Activated naive CD8-positive, alpha-beta T cell treated with anti-CD3 and anti-CD28 coated beads, Interleukin-2, amount 50 U/mL, for 16 hours (primary cell): ENCODE measurements at places on chromosomes 6 and 20.

DNA sequence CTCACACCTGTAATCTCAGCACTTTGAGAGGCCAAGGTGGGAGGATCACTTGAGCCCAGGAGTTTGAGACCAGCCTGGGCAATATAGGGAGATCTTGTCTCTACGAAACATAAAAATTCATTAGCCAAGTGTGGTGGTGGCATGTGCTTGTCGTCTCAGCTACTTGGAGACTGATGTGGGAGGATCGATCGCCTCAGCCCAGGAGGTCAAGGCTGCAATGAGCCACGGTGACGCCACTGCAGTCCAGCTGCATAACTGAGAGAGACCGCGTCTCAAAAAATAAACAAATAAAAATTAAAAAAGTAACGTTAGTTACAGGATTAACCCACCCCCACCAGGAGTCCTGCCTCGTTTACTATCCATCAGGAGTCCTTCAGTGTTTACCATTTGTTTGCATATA, 345.1 kb downstream of the BTBD3 start:
- no peak for DNase-seq

GRCh38 chr6:89966228-89966544, 71.9 kb downstream of the GJA10 start:
- no peak for DNase-seq

- DNase-seq: no peak
Measured at GRCh38 chr20:56735084-56735642, 106.1 kb downstream of the TFAP2C start.

- no peak for DNase-seq
Measured at GRCh38 chr20:43914311-43915210, at the start of gene TOX2. Gene TOX2, plus strand, starts transcription at chr20:43914852. Its CDS starts 40 bp downstream, at chr20:43914892.

GRCh38 chr6:92469186-92469828, 950.1 kb downstream of the EPHA7 start:
- DNase-seq: no peak

GRCh38 chr6:26121141-26122004, 34.1 kb downstream of the HFE start:
- DNase-seq: no peak

GRCh38 chr6:16676376-16676775, 84.9 kb downstream of the ATXN1 start:
- DNase-seq: no peak

- DNase-seq: no peak
Measured at GRCh38 chr6:160510199-160510598, 153.9 kb downstream of the LPA start.

- no peak for DNase-seq
Measured at GRCh38 chr20:48826883-48827771, 672 bp downstream of the PREX1 start.

DNA sequence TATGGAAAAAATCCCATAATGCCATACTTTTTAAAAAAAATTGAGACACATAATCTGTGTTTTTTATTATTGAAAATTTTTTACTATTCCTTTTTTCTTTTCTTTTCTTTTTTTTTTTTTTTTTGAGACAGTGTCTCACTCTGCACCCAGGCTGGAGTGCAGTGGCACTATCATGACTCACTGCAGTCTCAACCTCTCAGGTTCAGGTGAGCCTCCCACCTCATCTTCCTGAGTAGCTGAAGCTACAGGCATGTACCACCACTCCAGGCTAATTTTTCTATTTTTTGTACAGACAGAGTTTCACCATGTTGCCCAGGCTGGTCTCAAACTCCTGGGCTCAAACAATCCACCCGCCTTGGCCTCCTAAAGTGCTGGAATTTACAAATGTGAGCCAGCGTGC, 100.4 kb downstream of the AFG1L start:
- DNase-seq: no peak

DNA sequence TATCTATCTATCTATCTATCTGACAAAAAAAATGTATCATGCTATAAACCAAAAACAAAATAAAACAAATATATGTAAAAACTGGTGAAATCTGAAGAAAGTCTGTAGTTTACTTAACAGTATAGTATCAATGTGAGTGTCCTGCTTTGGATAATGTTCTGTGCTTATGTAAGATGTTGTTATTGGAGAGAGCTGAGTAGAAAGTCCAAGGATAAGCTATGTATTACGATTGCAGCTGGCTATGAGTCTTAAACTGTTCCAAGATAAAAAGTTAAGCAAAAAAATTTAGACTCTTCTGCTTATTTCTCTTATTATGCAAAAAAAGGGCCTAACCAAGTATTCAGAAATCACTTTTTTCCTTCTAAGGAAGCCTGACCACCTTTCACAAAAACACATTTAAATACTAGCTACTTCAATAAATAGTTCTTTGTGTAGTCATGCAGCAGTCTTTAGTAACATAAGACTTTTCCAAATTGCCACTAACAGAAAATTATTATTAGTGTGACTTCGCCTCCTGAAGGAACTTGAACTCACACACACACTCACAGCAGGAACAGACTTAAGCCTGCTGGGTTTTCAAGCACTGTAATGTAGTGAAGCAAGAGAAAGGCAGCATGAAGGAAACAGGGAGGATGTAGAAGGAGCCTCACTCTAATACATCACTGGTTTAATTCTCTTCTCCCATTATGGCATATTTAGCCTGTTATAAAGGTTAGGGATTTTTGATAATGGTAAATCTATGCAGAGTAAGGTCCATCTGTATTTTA, 265.8 kb upstream of the GJE1 start:
- no peak for DNase-seq

DNA sequence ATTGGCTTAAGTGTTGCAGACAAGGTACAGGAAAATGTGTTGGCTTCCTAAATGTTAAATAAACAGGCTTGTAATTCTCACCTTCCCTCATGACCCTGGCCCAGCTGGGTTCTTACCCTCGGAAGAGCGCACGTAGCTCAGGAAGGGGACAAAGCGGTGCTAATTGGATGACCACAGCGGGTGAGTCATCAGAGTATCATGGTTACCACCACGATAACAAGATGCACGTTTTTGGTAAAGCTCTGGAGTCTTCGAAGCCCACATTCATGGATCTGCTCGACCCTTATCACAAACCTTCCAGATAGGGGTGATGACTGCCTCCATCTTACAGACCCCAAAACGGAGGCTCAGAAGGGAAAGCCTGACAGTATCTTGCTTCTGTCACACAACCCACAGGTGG, 32.8 kb downstream of the APCDD1L start:
- no peak for DNase-seq

DNA sequence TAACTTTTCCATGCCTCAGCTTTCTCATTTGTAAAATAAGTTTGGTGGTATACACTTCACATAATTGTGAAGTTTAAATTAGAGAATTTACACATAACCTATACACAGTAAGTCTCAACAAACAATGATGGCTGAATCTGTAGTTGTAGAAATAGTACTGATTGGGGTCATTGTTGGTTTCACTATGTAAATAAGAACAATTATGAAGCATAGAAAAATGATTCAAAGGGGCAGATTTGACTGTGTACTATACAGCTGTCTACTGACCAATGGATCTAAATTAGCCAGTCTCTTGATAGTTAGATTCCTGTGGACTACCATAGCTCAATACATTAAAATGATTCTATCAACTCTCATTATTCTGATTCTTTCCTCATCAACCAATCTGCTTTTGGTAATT, 181.1 kb upstream of the STXBP5 start:
- DNase-seq: no peak

- DNase-seq: no peak
Measured at GRCh38 chr6:108330806-108331205, 36.0 kb downstream of the AFG1L start.

DNA sequence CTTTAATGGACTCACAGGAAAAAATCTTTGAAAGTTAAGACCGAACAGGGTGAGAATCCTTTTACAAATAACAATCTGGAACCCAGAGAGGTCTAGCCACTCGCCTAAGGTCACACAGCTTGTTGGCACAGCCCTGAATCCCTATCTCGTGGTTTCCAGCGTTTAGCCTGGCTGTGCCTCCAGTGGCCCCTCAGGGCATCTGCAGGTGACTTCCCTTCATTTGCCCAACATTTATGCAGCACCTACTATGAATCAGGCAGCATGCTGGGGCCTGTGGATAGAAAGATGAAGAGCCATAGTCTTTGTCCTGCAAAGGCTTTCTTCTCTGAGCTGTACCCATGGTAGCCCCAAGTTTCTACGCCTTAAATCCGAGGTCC, 2.6 kb upstream of the NR2E1 start:
- DNase-seq: no peak

DNA sequence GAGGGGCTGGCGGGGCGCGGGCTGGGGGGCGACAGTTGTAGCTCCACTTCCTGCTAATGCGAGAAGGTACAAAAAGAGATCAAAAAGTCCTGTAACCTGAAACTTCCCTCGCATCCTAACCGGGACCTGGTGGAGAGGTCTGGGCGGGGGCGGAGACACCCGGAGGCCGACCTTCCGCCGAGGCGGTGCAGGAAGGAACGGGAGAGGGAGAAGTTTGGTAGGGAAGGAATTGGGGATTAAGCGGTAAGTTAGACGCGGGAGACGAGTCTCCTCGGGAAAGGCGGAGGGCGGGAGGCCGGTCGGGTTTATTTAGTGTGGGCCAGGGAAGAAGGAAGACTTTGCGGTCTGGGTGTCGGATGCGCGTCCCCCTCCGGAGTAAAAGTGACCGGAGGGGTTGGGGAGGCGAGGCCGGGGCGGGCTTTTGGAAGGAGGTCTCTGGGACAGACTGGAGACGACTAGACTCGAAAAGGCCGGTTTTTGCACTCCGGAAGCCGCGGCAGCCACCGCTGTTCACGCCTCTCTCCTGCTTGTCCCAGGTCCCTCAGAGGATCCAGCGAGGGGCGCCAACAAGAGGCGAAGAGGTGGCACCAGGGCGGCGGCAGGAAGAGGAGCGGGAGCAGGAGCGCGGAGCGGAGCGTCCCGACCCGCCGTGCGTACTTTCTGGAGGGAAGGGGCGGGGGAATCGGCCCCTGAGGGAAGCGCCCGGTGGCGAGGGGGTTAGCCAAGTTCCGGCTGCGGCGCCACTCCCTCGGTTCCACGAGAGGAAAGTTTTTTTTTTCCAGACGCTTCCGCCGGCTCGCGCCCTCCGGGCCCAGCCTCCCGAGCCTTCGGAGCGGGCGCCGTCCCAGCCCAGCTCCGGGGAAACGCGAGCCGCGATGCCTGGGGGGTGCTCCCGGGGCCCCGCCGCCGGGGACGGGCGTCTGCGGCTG, 734 bp downstream of the TPBG start:
- no peak for DNase-seq

- no peak for DNase-seq
Measured at GRCh38 chr20:49230561-49231133, 11.4 kb downstream of the DDX27 start.

DNA sequence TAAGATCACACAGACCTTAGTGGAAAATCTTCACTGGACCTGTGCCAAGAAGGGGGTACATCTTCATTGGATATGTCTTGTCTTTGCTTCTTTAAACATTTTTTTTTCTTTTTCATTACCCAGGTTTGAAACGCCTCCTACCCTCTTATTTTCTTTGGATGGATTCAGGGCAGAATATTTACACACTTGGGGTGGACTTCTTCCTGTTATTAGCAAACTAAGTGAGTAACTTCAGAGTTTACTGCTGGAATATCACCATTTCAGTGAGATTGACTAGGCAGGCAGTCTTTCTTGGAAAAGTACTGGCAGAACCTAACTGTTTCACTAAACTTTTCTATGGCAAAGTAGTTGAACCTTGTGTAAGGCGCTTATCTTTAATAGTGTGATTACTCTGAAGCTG, 47.0 kb downstream of the ENPP1 start:
- no peak for DNase-seq

GRCh38 chr6:63249875-63250482, 38.7 kb downstream of the FKBP1C start:
- no peak for DNase-seq

GRCh38 chr6:40558102-40558501, 29.1 kb downstream of the LRFN2 start:
- DNase-seq: no peak

DNA sequence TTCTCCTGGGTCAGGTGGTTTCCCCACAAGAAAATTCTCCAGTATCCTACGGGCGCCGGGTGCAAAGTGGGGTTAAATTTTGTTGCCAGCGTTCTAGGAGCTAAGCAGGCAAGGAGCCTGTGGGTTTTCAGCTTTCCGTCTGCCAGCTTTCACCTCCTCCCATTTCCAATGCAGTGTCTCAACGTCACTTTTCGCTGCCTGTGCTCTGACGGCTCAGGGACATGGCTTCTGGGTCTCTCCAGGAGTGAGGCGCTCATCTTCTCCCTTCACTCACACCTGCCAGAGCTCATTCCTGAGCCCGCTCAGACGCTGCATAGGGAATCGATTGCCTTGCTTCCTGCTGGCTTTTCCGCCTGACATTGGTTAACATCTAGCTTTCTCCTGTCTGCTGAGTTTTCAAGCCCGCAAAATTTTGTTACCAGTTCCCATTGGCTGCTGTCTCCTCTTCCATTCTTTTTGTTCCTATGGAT, 7.3 kb upstream of the NAA20 start:
- DNase-seq: no peak

DNA sequence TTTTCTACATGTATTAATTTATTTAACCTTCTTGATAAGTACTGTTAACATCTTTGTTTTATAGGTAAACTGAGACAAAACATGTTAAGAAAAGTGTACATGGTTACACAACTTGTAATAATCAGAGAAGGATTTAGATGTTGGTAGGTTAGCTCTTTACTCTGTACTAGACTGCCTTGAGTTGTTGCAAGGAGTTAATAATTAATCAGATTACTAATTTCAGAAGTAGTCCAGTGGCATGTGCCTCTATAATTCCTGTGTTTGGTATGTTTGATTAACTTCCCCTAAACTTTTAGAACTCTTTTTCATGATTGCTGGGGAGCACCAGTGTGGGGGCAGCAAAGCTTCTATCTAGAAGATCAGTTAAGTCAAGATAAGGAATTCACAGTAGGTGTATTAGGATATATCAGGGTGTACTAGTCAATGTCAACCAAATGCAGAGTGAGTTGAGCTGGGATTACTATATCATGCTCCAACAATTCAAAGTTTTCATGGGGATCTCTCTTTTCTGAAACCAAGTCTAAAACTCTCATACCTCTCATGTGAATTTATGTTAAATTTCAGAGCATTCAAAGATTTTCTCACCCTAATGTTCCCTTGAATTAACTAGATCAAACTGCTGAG, 129.7 kb upstream of the AHI1 start:
- DNase-seq: no peak

GRCh38 chr20:21519136-21519584, 5.3 kb upstream of the NKX2-2 start:
- DNase-seq: no peak

DNA sequence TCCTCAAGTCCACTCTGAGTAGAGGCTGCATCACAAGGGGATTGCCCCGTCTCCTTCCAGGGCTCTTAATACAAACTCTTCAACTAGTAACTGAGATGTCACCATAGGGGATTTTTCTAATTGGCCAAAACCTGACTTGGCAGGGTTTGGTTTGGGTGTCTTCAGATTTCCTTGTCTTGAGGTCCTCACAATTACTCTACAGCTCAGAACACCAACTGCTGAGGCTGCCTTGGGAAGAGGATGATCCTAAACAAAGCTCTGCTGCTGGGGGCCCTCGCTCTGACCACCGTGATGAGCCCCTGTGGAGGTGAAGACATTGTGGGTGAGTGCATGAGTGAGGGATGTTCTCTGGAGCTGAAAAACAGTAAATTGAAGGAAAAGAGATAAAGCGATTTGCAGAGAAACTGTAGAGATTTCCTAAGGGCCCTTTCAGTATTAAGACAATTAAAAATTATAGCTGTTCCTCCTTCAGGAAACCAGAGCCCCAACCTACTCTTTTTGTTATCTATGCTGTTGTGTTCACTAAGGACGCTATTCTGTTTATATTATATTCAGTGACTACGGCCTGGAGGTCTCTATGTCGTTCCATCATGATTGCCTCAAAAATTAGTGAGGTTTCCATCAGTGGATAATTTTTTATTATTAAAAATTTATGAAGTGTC, at the start of gene HLA-DQA1:
TSS of gene HLA-DQA1 (plus strand) at position 188 of the 662 bp plus-strand sequence. CDS start at position 241, 53 bp downstream.
- DNase-seq: no peak

- DNase-seq: no peak
Measured at GRCh38 chr6:158030380-158031300, 49.0 kb downstream of the SYNJ2 start.

GRCh38 chr6:43575105-43575771, 600 bp downstream of the XPO5 start:
- DNase-seq: no peak
